ENCODE measurements at places on chromosomes 5 and 9.

- H3K4me1 ChIP-seq = no peaks in the 10 kb centered on the region
- ATAC-seq = no peak
- no peak overlapping the region for H3K4me3 ChIP-seq
- no peaks in the 10 kb centered on the region for H3K27me3 ChIP-seq
- H3K27ac ChIP-seq = no peak overlapping the region
Observed at GRCh38 chr9:32424616-32425015, 40.2 kb downstream of the ACO1 start.

- no peaks in the 10 kb centered on the region for H3K4me1 ChIP-seq
- no peaks in the 10 kb centered on the region for H3K27me3 ChIP-seq
- no peak for ATAC-seq
- H3K36me3 ChIP-seq = no peaks in the 10 kb centered on the region
Observed at GRCh38 chr5:164235300-164235891, 730.0 kb downstream of the MAT2B start.

DNA sequence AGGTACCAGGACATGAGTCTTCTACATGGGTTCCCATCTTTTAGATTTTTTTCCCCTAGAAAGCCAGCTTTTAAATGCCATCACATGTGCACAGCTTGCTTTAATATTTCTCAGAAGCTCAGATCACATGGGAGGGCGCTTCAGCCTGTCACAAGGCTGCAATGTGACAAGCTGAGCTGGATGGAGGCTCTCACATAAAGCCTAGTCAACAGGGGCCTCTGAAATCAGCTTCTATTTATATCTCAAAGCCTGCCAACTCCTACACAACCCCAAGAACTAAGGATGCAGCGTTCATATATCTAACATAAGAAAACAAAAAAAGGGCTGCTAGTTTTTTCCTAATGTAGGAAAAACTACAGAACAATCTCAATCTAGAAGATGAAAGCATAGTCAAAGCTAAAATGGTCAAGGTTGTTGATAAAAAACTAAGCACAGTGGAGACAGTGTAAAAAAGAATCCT lies 2.3 kb downstream of the ZFAND5 start:
- H3K27me3 ChIP-seq = no peaks in the 10 kb centered on the region
- peaks cover 73% of the 10 kb centered on the region for H3K36me3 ChIP-seq

DNA sequence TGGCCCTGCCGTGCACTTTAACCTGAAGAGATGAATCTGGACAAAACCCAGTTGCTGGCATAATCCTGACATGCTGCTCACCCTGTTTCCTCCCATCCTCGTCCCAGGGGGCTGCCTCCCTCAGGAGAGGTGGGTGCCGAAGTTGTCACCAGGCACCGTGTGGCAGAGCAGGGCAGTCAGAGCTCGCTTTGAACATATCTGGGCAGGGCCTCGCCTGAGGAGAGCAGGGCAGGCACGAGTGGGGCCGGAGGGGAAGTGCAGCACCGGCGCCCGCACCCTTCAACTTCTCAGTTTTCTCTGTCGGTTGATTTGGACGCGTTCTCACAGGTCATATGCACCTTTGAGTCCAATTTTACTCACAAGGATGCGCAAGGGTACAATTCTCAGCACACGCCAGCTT lies 141.1 kb upstream of the PHYKPL start:
- H3K36me3 ChIP-seq = no peaks in the 10 kb centered on the region

- no peaks in the 10 kb centered on the region for H3K36me3 ChIP-seq
- no peaks in the 10 kb centered on the region for H3K27me3 ChIP-seq
- ATAC-seq = no peak
- H3K4me1 ChIP-seq = no peaks in the 10 kb centered on the region
- H3K4me3 ChIP-seq = no peak overlapping the region
Observed at GRCh38 chr5:94168151-94168550, 426.8 kb upstream of the POU5F2 start.

- ATAC-seq = no peak
- peaks cover 6% of the 10 kb centered on the region for H3K27me3 ChIP-seq
- no peaks in the 10 kb centered on the region for H3K36me3 ChIP-seq
- no peak overlapping the region for H3K27ac ChIP-seq
Observed at GRCh38 chr5:153674356-153674755, 183.9 kb downstream of the GRIA1 start.

DNA sequence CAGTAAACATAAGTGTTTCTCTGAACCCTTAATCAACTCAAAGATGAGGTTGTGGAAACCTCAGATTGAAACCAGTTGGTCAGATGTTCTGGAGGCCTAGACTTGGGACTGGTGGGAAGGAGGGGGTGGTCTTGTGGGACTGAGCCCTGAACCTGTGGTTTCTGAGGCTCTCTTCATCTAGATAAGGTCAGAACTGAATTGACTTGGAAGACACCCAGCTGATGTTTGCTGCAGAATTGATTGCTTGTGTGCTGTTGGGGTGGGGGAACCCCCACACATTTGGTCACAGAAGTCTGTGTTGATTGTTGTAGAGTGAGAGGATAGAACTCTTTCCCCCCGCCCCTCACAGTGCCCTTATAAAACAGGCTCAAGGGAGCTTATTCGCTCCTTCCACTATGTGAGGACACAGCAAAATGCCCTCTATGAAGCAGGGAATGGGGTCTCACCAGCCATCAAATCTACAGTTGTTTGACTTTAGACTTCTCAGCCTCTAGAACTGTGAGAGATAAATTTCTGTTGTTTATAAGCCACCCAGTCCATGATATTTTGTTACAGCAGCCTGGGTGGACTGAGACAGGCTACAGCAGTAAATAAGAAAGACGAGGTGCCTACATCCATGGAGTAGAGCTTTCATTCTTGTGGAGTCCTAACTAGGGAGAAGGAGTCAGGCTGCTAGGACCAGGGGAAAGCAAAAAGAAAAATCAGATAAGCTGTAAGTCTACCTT lies 25.7 kb upstream of the UGCG start:
- no peaks in the 10 kb centered on the region for H3K36me3 ChIP-seq
- no peaks in the 10 kb centered on the region for H3K27me3 ChIP-seq
- peak overlapping the region; percentile 8 for H3K4me3 ChIP-seq
- H3K27ac ChIP-seq = peak overlapping the region; percentile 26
- peak; percentile 87 for ATAC-seq

GRCh38 chr5:74673011-74673790 lies 11.8 kb upstream of the HEXB start:
- no peaks in the 10 kb centered on the region for H3K36me3 ChIP-seq
- no peak overlapping the region for H3K4me3 ChIP-seq
- peaks cover 13% of the 10 kb centered on the region for H3K27me3 ChIP-seq

DNA sequence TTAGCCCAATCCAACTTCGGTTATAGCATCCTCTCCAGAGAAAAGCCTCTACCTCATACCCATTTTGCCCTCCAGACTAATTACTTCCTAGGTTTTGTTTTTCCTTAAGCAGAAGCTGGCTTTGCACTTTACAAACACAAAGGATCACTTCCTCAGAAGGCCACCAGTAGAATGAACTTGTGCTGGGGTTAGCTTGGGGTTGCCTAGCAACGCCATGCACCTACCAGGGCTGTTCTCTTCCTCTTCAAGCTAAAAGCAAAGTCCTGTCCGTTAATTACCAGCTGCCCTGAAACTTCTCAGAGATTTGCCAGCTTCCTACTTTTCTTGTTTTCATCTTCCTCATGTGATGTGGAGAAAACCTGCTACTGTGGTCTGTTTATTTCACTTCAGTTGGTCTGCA lies 132.0 kb upstream of the WWC1 start:
- H3K36me3 ChIP-seq = no peaks in the 10 kb centered on the region
- no peak for ATAC-seq
- no peak overlapping the region for H3K4me3 ChIP-seq
- no peaks in the 10 kb centered on the region for H3K4me1 ChIP-seq
- peaks cover 19% of the 10 kb centered on the region for H3K27me3 ChIP-seq
- H3K27ac ChIP-seq = no peak overlapping the region

GRCh38 chr5:154038261-154038706 lies 426 bp downstream of the FAM114A2 start:
- H3K4me1 ChIP-seq = peaks cover 15% of the 10 kb centered on the region
- no peaks in the 10 kb centered on the region for H3K27me3 ChIP-seq
- peak overlapping the region; percentile 99 for H3K4me3 ChIP-seq
- peak overlapping the region; percentile 98 for H3K27ac ChIP-seq
- peaks cover 24% of the 10 kb centered on the region for H3K36me3 ChIP-seq

DNA sequence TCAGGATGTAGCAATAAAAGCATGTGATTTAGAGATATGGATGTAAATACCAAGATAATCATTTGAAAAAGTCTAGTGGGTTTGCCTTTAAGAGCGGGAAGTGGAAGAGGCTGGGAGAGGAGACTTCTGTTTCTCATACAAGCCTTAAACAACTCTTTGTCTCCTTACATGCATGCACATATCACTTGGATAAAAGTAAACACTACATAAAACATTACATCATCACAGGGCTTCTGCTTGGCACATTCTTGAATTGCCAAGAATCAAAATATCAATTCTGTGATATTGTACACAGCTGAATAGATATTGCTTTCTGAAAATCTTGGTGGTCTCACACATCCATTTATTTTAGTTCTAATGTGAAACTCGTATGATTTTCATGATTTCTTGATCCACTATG lies 57.6 kb downstream of the FOXD1 start:
- H3K4me1 ChIP-seq = peaks cover 6% of the 10 kb centered on the region
- H3K4me3 ChIP-seq = no peak overlapping the region
- no peaks in the 10 kb centered on the region for H3K36me3 ChIP-seq
- ATAC-seq = no peak
- H3K27me3 ChIP-seq = peaks cover 15% of the 10 kb centered on the region

DNA sequence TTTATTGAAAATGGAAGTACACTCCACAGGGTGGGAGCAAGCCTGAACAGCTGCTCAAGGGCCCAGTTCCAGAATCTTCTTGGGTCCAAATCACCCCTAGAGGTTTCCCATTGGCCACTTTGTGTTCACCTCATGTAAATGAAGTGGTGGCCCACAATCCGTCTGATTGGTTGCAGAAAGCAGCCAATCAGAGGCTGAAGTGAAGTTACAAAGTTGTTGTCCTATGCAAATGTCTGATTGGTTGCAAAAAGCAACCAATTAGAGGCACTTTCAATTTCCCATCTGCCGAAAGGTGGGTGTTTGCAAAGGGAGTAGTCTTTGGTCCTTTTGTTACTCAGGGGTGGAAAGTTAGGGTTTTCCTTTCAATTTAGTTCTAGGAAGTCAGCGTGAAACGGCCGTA lies 8.8 kb downstream of the TMEM171 start:
- peaks cover 44% of the 10 kb centered on the region for H3K27me3 ChIP-seq
- ATAC-seq = no peak
- no peaks in the 10 kb centered on the region for H3K36me3 ChIP-seq
- H3K4me3 ChIP-seq = no peak overlapping the region
- H3K4me1 ChIP-seq = no peaks in the 10 kb centered on the region
- H3K27ac ChIP-seq = no peak overlapping the region

GRCh38 chr9:128870128-128870940 lies 11.4 kb downstream of the KYAT1 start:
- H3K27ac ChIP-seq = no peak overlapping the region
- H3K4me3 ChIP-seq = no peak overlapping the region
- H3K4me1 ChIP-seq = no peaks in the 10 kb centered on the region
- peaks cover 25% of the 10 kb centered on the region for H3K36me3 ChIP-seq
- no peak for ATAC-seq

DNA sequence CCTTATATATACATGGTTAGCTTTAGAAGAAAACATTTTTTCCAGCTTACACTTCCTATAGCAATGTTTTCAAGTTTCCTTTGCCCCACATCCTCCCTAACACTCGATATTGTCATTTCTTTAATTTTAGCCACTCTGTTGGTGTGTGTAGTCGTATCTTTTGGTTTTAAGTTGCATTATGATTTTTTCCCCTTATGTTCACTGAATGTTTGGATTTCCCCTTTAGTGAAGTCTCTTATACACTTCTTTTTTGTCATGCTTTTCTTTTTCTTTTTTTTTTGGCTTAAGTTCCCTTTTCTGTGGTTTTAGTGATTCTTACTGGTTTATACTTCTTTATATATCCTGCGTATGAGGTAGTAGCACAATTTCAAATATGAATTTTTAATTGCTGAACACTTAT lies 58.8 kb downstream of the KDM4C start:
- no peak for ATAC-seq
- peaks cover 5% of the 10 kb centered on the region for H3K4me1 ChIP-seq
- H3K27ac ChIP-seq = peak overlapping the region; percentile 7
- no peak overlapping the region for H3K4me3 ChIP-seq
- peaks cover 57% of the 10 kb centered on the region for H3K36me3 ChIP-seq

- H3K4me3 ChIP-seq = no peak overlapping the region
- no peak overlapping the region for H3K27ac ChIP-seq
- no peaks in the 10 kb centered on the region for H3K36me3 ChIP-seq
- H3K27me3 ChIP-seq = peaks cover 10% of the 10 kb centered on the region
- no peaks in the 10 kb centered on the region for H3K4me1 ChIP-seq
Observed at GRCh38 chr5:1833264-1834021, 32.2 kb downstream of the NDUFS6 start.

DNA sequence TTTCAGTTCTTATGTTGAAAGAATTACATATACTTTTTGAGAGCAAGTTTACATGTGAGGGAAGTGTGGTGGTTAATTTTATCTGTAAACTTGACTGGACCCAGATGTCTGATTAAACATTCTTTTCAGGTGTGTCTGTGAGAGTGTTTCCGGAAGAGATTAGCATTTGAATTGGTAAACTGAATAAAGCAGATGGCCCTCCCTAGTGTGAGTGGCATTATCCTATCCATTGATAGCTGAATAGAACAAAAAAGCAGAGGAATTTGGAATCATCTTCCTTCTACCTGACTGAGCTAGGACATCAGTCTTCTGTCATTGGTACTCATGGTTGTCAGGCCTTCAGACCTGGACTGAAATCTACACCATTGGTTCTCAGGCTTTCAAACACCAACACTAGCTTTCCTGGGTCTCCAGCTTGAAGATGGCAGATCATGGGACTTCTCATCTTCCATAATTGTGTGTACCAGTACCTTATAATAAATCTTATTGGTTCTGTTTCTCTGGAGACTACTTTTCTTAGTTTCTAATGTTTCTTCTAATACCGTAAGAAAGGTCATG lies 36.6 kb downstream of the NREP start:
- H3K4me1 ChIP-seq = no peaks in the 10 kb centered on the region
- H3K36me3 ChIP-seq = no peaks in the 10 kb centered on the region
- H3K4me3 ChIP-seq = no peak overlapping the region
- peaks cover 18% of the 10 kb centered on the region for H3K27me3 ChIP-seq
- no peak overlapping the region for H3K27ac ChIP-seq
- no peak for ATAC-seq

GRCh38 chr9:116572095-116572748 lies 114.9 kb upstream of the TRIM32 start:
- no peak for ATAC-seq
- no peaks in the 10 kb centered on the region for H3K27me3 ChIP-seq
- H3K4me3 ChIP-seq = no peak overlapping the region
- no peak overlapping the region for H3K27ac ChIP-seq

DNA sequence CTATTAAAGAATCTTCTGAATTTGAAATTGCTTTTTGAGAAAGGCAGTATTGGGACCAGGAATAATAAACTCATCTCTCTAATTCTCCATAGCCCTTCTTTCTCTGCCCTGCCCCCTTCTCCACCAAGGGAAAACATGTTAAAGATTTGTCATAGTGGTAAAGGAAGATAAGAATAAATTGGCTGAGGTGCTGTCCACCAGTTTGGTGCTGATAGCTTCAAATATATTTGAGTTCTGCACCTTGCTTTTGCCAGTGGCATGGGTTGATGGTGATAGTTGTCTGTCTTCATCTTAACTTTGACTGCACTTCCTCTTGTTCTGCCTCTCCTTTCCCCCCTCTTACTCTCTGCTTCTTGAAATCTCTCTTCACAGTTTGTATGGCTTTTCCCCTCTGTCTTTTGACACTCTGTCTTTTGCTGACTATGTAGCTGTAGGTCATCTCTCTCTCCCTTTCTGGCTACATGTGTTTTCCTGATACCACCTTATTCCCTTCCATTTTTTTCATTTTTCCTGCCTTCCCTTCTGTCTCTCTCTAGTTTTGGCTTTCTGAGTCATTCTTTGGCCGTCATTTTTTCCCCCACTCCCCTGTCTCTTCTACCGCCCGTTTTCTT lies 56.6 kb downstream of the NDUFS4 start:
- H3K4me3 ChIP-seq = no peak overlapping the region
- H3K4me1 ChIP-seq = peaks cover 5% of the 10 kb centered on the region
- no peak for ATAC-seq
- H3K27ac ChIP-seq = no peak overlapping the region
